NCI-H226 (cell line): ENCODE measurements at places on chromosomes 11 and 22.

DNA sequence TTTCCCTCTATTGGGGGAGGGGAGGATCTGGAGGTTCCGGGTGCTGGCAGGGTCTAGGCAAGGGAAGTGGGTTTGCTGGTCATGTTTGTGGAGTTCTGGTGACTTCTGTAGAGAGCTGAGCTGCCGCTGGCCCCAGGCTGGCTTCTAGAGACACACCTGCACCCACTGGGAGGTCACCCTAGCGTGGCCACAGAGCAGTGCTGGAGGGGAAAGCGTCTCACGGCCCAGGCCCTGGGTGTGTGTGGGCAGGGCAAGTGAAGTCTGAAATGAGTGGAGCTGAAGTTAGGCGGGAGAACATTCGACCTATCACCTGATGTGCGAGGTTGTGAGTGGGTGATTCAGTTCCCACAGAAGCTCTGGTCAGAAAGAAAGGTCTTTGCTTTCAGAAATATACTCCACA lies 27.9 kb downstream of the SMIM38 start:
- no peak for DNase-seq

GRCh38 chr11:27397624-27398399 lies 34.8 kb upstream of the CCDC34 start:
- no peak for DNase-seq

DNA sequence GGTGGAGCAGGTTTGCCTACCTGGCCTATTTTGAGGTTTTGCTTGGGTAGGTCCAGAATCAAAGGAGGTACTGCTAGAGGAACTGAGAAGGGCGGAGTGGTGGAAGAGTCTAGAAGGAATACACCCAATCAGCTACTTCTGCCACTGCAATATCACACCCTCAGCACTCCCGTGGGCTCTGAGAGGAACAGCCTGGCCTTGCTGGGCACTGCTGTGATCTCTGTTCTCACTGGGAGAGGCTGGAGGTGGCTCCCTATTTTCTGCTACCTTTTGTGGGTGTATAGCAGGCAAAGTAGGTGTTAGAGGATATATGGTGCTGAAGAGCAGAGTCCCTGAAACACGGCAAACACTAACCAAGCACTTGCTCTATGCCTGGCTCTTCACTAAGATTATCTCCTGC lies 25.0 kb upstream of the IGSF22 start:
- no peak for DNase-seq

- DNase-seq = peak; percentile 35
Measured at GRCh38 chr11:80307676-80308075, 866.8 kb upstream of the TENM4 start.

DNA sequence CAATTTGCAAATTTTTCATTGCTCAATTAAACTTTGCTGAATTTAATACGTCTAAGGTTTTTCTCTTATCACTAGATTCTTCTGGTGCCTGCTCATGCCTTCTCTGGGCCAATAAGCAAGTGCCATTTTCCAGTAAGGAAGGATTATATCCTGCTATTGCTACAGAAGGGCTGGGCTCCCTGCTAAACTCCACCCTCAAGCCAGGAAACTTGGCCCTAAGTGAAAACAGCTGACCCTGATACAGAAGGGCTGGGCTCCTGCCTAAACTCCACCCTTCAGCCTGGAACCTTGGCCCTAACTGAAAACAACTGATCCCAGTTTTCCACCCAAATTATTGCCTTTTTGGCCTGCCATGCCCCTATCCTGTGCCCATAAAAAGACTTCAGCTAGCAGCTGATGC lies 385.3 kb downstream of the DYNC2H1 start:
- no peak for DNase-seq

GRCh38 chr11:17353821-17354600 lies 2.4 kb downstream of the NCR3LG1 start:
- no peak for DNase-seq

- DNase-seq = no peak
Measured at GRCh38 chr22:23029521-23030228, 40.6 kb upstream of the GNAZ start.

DNA sequence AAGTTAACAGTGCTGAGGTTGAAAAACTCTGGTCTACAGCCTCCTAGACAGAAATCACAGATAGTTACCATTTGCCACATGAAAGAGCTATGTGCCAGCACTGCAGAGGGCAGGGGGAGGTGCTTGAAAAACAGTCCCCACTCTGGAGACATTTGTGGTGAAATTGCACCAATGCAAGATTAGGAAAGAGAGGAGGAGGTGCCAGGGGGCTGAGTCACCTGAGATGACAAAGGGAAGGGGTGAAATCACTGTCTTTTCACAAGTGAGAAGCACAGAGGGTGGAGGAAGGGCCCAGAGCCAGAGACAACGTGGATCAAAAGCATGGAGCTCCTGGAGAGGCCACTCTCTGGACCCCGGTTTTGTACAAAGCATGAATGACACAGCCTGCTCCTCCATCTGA lies 196.3 kb downstream of the BUD13 start:
- peak; percentile 13 for DNase-seq

DNA sequence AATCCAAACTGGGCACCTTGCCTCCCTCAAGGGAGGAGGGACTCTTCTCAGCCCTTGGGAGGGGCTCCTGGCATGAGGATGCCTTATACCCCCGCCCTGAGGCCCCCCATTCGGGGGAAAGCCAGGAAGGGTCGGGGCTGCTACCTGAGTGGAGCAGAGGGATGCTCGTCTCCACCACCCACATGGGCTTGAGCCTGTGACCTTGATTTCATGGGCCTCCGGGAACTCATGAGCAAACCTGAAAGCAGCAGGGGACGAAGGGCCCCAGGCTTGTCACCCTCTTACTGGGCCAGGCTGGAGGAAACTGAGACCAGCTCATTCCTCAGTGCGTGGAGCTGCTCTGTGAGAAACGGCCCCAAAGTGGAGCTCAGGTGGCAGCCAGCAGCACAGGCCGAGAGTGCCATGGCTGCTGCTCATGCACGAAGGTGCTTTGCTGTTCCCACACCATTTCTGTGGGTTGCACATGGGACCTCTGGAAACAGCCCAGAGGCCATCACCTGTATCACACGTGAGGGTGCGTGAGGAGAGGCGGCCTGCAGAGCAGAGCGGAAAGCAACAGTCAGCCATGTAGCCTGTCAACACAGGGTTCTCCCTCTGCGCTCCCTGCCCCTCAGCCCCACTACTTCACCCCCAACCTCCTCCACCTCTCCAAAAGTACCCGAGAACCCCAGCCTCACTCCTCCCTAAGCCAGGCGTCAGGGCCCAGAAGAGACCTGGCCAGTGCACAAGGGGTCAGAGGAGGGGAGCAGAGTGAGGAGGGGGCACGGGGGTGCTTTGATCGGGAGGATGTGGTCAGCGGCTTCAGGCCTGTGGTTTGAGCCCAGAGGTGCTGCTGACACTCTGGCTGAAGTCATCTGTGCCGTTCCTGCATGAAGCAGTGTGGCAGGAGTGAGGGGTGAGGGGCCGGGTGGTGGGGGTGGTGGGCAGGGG lies 14.1 kb upstream of the IL2RB start:
- DNase-seq = no peak

GRCh38 chr22:23782252-23782651 lies 4.5 kb upstream of the SMARCB1 start:
- no peak for DNase-seq

DNA sequence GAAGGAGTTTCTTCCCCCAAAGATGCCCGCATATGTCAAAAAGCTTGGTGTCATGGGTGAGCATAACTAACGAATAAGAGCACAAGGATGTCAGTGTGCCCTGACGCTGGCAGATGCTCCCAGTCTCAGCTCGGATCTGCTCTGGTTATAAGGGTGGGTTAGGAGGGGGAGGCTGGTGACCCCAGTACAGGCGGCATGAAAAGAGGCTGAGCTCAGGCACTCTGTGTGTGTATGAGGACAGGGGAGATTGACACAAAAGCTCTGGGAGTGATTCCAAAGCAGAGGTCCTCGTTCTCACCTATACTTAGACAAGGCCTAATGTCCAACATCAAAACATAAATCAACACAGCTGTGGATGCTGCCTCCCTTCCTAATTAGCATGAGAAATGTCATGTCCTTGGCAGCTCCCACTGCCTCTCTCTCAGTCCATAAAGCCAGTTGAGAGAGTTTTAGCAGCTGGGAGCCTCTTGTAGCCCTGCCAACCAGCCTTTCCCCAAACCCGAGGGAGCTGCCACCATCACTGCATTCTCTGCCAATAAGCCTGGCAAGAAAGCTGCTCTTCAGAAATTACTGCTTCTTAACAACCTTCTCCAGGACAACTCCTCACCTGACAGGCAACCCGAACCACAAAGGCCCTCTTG lies 59.8 kb downstream of the SC5D start:
- DNase-seq = no peak

DNA sequence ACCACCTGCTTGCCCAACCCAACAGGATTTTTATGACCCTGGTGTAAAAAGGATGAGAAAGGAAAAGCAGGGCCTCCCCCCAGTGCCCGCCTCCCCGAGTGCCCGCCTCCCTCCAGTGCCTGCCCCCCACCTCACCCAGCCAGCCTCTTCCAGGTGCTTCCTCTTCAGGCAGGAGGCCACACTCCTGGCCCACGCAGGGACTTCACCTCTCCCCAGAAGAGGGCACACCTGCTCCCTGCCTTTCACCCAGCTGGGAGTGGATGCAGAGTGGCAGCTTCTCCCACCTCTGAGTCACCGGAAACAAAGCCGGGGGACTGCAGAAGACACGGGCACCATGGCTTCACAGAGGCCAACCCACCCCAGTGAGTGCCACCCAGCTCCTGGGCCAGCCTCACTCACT lies 16.1 kb downstream of the CPT1A start:
- DNase-seq = peak; percentile 37

GRCh38 chr11:123431619-123432018 lies 1.6 kb downstream of the GRAMD1B start:
- no peak for DNase-seq

- DNase-seq = no peak
Measured at GRCh38 chr11:83156996-83157593, at the start of gene PCF11. Gene PCF11, plus strand, starts transcription at chr11:83157131. Its CDS starts 309 bp downstream, at chr11:83157440.

GRCh38 chr22:33657670-33658069 lies 262.6 kb downstream of the LARGE1 start:
- no peak for DNase-seq

GRCh38 chr11:133934599-133935550 lies 21.9 kb downstream of the IGSF9B start:
- peak; percentile 86 for DNase-seq

DNA sequence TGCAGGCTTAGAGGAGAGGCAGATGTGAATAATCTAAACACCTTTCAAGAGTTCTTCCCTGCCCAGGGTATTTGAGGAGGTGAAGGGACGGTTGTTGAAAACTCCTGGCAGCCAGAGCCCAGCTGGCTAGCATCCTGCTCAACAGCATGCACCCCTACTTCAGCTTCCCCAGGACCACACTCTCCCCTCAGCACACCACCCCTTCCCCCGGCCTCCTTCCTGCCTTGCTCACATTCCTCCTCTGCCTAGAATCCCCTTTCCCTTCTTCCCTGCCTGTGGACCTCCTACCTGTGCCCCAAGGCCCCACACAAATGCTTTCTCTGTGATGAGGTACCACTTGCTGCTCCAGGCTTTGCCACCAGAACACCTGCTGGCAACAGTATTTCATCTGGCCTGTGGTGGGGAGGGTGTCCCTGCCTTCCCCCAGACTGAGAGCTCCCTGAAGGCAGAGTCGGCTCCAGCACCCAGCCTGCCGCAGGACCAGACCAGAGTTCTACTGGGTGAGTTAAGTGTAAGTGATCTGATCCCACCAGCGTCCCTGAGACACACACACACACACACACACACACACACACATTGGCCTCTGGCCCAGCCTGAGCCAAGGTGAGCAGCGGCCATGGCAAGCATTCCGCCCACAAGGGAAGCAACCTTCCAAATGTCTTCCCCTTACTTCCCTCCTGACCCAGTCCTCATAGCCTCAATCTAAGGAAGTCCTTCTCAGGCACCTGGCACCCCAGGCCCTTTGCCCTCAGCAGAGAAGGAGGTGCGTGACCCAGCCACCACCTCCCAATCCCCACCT lies 79.5 kb downstream of the PDE2A start:
- no peak for DNase-seq

GRCh38 chr22:22168190-22168940 lies 76.2 kb upstream of the VPREB1 start:
- no peak for DNase-seq

- peak; percentile 71 for DNase-seq
Measured at GRCh38 chr11:44333271-44334218, 23.6 kb upstream of the ALX4 start.

DNA sequence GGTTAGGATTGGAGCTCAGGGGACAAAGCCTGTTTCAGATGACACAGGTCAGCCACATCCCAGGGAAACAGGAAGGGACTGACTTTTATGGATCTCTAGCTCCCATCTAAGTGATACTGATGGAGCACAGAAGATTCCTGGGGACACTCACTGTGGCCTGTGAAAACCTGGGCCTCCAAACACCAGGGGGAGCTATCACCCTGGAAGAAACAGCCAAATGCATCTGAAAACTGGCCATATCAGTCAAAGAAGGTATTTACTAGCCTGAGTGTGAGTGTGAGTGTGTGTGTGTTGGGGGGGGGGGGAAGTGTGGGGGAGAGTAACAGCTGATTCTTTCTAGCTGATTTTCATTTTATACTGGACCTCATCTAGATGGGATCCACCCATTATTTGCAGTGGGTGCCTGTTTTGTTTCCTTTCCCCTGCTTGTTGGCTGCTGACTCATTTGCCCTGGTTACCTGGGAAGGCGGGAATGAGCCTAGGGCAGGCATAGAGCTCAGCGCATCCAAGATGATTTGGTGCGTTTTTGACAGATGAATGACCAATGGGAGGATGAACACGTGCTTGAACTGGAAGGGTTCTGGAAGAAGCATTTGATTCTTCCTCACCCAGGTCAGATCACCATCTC lies 284.0 kb downstream of the KIRREL3 start:
- DNase-seq = peak; percentile 13

- no peak for DNase-seq
Measured at GRCh38 chr11:56849852-56850251, 101.4 kb upstream of the OR9G4 start.

DNA sequence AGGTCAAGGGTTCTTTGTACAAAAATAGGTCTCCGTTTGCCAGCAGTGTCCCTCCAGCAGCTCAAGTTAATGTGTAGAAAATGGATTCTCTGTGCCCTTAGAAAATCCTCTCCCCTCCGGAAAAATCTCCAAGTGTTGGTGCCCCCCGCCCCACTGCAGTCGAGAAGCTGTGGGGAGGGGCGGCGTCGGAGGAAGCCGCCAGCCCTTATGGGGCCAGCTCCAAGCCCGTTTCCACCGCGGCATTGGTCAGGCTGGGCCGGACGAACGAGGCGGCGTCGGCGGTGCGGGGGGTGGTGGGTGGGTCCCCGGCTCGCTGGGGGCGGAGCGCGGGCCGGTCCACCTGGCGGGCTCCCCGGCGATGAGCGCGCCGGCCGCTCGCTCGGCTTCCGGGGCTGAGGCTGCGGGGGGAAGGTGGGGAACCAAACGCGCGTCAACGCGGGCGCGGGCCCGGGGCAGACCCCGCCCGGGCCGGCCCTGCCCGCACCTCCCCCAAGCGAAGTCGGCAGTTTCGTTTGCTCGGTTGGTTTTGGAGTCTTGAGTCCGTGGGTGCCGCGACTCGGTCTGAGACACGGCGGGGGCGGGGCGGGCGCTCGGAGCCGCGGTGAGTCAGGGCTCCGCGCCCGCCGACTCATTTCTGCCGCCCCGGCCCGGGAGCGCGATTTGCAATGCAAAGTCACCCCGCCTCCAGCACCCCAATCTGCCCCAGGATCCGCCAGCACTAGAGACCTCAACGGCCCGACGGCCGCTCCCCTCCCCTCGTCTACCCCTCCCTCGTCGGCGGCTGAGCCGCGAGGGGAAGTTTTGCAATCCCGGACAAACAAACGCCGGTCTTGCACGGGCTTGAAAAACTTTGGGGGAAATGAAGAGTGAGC lies 1.4 kb downstream of the ASCL2 start:
- DNase-seq = peak; percentile 57
